Fibroblast of the aortic adventitia (primary cell): ENCODE measurements at places on chromosomes 12 and 14.

- DNase-seq, result no peak
These were observed 555.2 kb downstream of the DIO2 start for GRCh38 chr14:79656056-79656455.

DNA sequence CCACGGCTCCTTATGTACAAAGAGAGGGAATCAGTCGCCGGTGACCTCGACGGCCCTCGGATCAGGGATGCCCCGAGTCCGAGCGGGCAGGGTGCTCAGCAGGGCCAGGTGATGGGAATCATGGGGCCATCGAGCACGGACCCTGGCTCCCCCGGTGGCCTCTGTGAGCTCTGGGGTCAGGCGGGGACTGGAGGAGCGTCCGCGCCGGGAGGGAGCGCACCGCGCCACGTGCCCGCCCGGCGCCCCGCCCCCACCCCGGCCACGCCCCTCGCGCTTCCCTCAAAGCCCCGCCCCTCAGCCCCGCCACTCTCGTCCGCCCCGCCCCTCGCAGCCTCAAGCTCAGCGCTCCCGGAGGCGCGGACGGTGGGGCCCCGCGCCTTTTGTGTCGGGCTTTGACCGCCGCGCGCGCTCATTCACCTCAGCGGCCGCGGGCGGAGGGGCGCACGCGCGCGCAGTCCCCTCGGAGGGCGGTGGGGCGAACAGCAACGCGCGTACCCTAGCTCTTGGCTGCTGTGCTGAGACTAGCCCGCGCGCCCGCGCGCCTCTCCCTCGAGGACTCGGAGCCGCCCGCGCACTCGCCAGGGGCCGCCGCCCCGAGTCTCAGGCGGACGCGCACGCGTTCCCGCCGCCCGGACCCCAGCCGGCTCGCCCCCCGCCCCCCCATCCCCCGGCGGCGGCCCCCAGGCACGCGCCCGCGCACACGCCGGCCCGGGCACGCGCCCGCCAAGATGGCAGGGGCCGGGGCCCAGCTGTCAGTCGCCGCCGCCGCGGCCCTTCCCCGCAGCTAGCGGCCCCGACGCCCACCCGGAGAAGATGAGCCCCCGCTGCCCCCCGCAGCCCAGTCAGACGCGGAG lies 93.9 kb upstream of the EVL start:
- DNase-seq, result peak; percentile 76

DNA sequence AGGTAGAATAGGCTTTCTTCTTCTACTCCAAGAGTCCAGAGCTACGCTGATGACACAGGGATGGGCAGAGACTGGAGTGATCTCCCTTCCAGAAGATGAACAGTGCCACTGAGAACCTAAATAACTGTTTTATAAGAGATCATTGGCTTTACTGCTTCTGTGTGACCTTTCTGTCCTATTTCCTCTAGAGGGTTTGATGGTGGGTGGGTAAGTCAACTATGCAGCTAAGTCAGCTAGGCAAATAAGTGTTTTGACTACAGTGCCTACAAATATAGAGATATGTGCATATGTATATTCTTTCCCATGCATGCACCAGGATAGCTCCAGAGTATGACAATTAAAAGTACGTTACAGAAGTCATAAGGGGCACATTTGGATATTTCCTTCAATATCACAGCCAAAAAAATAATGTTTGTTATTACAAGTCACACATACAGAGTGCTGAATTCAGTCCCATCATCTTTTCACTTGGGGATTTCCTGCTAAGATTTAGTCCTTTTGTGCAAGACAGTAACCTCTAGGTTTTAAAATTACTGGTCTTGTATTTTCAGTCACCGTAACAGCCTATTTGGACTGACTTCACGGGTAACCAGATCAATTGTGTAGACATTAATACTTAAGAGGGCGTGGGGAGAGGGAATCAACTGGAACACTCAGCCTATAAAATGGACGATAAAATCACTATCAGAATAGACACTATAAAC lies 412.6 kb upstream of the SOX5 start:
- DNase-seq, result no peak

- DNase-seq, result no peak
These were observed 14.0 kb downstream of the PGAM5 start for GRCh38 chr12:132724506-132725241.

DNA sequence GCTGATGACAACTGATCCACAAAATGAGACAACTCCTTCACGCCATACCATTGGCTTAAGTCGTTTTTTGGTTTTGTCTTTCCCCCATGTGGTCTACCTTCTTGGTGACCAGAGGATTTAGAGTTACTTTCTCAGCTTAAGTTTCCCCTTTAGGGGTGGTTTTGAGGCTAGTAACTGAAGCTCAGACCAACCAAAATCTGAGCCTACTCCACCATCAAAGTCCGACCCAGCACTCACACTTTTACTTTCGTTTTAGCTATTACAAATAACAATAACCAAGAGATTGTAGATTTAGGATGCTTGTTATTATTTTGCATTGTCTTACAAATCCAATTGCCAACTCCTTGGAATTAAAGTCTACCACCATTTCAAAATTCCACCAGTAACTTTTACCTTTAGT lies 130.6 kb upstream of the MDM1 start:
- DNase-seq, result no peak

- no peak for DNase-seq
These were observed 104.0 kb upstream of the COCH start for GRCh38 chr14:30770376-30770775.

DNA sequence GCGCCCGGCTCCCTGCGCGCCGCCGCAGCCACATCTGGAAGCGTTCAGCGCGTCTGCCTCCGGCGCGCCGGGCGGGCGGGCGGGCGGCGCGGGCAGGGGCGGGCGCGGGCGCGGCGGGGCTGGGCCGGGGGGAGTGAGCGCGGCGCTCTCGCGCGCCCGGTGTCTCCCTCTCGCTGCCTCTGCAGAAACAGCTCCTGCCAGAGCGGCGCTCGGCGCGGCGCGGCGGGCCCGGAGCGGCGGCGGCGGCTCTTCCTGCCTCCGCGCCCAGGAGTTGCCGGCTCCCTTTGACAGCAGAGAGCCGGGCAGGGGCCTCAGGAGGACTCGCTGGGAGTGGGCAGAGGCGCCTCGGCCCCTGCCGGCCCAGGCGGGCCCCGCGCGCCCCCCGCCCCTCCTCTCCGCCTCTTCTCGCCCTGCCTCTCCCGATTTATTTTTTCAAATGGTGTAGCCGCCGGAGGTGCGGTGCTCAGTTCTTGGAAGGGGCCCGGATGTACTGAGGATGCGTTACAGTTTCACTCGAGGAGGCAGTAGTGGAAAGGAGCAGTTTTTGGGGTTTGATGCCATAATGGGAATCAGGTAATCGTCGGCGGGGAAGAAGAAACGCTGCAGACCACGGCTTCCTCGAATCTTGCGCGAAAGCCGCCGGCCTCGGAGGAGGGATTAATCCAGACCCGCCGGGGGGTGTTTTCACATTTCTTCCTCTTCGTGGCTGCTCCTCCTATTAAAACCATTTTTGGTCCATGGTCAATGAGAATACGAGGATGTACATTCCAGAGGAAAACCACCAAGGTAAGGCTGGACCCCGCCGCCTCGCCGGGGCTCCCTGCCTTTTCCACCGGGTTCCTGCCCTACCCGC lies at the start of gene CACNA1C:
Gene CACNA1C, plus strand, starts transcription at position 162 of the 853 bp plus-strand sequence. Its CDS starts 576 bp downstream, at position 738.
- DNase-seq, result peak; percentile 62

- DNase-seq, result no peak
These were observed 20.7 kb downstream of the GTF2A1 start for GRCh38 chr14:81200054-81200453.

GRCh38 chr14:22966783-22967269 lies 9.9 kb upstream of the HAUS4 start:
- DNase-seq, result no peak

DNA sequence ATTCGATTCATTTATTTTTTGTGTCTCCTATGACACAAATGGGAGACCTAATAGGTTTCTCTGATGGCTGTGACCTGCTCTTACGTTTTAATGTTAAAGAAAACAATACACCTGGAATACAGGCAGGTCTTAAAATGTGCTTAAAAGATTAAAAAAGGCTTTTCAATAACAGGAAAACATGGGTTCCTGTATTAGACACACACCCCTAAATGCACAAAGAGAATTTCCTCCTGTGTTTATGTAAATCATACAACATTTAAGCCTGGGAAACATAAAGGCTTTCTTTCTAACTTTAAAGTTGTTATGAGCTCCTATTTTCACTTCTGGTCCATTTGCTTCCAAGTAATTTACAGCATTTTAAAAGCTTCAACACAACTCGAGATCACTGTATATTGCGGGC lies 191.3 kb downstream of the STXBP6 start:
- no peak for DNase-seq

DNA sequence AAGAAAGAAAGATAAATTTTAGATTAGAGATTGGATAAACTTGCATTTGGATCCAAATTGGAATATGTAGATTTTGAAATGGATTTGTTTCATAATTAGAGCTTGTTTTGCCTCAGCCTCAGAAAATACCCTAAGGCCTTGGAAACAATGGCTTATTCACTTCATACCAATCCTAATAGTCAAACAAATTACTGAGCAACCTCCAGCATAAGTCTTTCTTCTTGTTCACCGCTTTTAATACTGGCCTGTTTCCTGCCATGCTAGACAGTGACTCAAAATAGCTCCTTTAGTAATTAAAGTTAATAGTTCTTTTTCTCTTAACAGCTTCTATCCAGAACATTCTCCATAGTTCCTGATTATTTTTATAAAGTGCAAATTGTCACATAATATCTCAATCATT lies 110.9 kb upstream of the DNM1L start:
- DNase-seq, result peak; percentile 93

DNA sequence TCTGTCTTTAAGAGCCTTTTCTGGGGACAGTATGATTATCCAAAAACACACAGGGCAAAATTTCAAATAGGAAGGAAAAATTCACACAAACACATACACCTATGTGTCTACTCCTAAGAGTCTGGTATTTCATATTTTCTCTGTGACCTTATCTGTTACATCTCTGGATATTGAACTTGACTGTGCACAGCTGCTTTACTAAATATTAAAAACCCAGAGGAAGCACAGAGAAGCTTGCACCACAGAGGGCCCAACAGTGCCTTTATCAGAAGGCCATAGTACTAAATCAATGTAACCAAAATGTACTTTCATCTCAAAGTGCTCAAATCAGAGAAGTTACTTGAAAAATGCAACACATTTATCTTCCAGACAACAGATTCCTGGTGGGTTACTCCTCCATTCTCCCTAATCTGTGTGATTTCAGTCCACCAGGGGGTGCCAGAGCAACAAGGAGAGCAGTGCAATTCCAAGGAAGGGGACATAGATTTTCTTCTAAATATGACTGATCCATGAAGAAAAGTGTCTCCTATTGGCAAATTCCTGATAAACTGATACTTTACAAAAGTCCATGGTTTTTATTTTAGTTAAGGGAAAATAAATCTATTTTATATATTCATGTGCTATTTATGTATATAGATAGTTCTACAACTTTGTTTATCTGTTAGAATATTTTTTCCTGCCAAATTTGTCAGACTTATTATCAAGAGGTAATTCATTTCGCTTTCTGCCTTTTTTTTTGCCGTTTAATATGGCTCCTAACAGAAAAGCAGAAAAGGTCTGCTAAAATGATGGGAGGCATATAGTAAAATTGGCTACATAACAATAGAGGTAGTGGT lies 617.6 kb downstream of the LRFN5 start:
- peak; percentile 83 for DNase-seq

DNA sequence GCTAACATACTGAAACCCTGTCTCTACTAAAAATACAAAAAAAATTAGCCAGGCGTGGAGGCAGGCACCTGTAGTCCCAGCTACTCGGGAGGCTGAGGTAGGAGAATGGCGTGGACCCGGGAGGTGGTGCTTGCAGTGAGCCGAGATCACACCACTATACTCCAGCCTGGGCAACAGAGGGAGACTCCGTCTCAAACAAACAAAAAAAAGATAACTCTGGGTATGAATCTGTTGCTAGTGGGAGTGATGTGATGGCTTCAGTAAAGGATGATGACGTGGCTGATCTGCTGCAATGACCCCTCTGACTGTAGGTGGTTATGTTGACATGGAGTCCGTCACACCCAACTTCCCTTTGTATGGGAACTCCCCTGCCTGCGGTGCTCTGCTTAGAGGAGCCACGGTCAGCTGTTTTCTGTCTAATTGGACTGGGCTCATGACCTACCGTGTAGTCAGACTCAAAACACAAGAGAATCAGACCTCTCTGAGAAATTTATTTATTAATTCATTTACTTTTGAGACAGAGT lies 59.1 kb upstream of the MED13L start:
- peak; percentile 27 for DNase-seq

DNA sequence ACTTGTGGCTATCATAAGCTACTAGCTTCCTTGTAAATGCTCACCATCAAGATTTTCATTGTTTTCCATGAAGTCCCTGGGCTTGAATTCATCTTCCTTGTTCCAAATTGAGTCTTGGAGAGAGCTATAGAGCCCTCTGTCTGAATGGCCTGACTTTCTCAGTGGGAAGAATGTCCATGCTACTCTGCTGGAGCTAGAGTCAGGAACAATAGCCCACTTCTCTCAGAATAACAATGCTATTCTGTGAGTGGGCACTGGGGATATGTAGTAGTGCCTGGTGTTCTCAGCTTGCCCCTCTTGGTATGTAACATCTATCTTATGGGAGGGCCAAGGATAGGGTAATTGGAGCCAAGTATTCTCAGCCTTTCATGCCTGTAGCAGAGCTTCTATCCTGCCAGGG lies 127.6 kb upstream of the TRHDE start:
- DNase-seq, result no peak

- DNase-seq, result no peak
These were observed 287.8 kb downstream of the NAV3 start for GRCh38 chr12:78118486-78118885.

- DNase-seq, result no peak
These were observed 119.6 kb downstream of the GCH1 start for GRCh38 chr14:54782751-54783659.

DNA sequence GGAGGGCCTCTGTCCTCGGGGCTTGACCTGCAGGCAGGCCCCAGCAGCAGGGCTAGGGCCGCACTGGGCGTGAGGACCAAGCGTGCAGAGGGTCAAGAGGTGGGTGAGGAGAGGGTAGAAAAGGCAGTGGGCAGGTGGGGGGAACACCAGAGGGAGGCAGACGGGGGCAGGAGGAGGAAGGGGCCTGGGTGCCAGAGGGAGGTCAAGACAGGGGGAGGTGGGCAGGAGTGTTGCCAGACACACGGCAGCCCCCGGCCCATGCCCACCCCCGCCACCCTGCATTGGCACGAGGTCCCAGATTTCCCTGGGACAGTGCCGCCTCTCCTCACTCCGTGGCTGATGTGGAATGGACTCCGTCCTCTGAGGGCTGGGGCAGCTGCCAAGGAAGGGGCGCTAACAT lies 8.2 kb downstream of the TMEM121 start:
- no peak for DNase-seq

GRCh38 chr12:84857525-84858208 lies 54.9 kb downstream of the SLC6A15 start:
- no peak for DNase-seq

DNA sequence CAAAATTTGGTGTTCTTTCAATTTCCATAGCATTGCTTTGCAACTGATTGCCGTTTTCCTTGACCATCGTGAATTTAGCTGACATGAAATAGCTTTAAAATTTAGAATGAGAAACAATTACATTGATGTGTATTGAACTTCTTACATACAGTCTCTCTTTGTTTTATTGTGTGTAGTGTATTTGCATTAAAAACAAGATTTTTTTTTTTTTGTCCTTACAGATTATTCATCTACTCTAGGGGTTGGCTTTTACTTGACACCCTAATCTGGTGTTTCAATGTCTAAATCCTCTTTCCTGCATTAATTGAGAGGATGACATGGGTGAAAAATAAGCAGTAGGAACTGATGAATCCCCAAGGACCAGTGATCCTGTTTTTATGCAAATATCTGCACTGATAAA lies 20.6 kb downstream of the LIN52 start:
- DNase-seq, result no peak

GRCh38 chr12:5022465-5023061 lies 21.1 kb upstream of the KCNA5 start:
- DNase-seq, result peak; percentile 43

GRCh38 chr12:5085896-5086295 lies 42.2 kb downstream of the KCNA5 start:
- DNase-seq, result peak; percentile 82
